ENCODE measurements at places on chromosomes 4 and X.
A peak's percentile ranks its signal among the peaks of the same experiment; 100 is the strongest.

GRCh38 chr4:184094532-184095159 is 123.0 kb downstream of the ENPP6 start:
- no peak for DNase-seq

DNA sequence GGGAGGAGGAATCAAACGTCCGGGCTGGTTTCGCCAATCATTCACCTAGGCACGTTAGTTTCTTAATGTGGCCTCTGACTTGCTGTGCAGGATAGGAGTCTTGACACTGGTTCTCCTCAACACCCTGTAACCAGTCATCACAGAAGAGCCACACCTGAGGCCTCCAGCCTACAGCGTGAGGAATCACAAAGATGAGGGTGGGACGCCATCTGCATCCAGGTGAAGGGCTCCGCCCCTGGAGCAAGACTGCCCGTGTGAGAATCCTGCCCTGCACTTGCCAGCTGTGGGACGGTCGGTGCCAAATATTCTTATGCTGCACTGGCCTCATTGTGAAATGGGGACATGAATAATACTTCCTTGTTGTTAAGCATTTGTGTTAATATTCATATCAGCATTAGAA is 35.7 kb upstream of the TSPAN5 start:
- no peak for DNase-seq

GRCh38 chr4:185399466-185399865 is 2.8 kb downstream of the ANKRD37 start:
- DNase-seq, result peak; percentile 54

GRCh38 chr4:1375761-1376322 is 28.8 kb downstream of the UVSSA start:
- no peak for DNase-seq

DNA sequence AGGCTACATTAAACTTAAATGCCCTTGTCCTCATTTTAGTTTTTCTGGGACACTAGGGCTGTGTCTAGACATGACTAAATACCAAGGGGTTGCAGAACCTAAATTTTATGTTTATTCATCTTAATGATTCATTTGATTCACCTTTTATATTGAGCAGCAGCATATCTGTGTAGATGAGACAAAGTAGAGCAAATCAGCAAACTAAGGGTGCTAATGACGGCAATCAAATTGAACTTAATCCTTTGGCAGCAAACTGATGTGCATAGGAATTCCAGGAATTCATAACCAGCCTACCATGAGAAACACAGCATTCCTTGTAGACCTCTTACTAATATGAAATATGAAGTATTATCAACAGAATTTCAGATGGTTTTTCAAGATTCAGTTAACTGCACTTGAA is 25.1 kb downstream of the EPHA5 start:
- no peak for DNase-seq

GRCh38 chr4:99008051-99008450 is 12.5 kb downstream of the METAP1 start:
- no peak for DNase-seq

DNA sequence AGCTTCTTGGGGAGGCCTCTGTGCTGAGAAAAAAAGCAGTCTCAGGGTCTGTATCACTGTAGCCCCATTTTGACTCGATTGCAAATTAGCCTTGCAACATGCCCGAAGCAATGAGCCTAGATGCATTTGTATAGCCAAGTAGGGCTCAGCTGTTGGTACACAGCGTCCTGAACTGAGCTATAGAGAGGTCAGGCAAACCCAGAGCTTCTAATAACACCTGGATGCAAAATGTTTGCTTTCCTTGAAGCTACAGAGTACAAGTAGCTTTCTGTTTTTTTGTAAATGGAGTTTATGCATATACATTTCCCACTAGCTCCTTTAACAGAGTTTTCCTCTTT is 87.8 kb downstream of the PLAC1 start:
- DNase-seq, result no peak

DNA sequence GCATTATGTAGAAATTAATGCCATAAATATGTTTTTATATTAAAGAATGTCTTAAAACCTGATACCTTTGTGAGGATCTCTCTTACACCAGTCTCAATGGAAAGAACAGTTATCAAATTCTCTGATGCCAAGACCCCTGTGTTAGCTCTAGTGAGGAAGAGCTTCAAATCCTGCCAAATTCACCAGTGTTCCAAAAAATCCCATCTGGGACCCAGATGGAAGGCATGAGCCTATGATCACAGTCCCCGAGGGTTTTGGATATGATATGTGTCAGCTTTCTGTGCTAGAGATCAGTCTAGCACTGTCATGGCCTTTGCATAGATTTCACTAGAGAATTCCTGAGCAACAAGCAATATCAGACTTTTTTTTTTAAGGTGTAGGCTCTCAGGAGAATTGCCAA is 412.1 kb downstream of the UBE2NL start:
- no peak for DNase-seq

DNA sequence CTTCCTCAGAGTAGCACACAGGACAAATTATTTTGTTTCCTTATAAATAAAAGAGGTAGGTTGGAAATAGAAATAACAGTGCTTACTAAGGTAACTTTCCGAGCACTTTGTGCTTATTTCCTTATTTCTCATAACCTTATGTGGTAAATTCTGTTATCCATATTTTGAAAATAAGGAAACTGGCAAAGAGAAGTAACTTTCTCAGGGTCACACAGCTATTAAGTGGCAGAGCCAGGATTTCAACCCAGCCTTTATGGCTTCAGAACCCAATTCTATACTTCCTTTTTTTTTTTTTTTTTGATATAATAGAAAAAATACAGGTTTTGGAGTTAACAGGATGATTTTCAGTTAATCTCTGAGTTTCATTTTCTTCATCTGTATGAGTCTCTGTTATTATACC is 3.3 kb downstream of the UTP3 start:
- DNase-seq, result no peak

- DNase-seq, result no peak
Observed at GRCh38 chr4:22170353-22170752, 221.8 kb upstream of the KCNIP4 start.

DNA sequence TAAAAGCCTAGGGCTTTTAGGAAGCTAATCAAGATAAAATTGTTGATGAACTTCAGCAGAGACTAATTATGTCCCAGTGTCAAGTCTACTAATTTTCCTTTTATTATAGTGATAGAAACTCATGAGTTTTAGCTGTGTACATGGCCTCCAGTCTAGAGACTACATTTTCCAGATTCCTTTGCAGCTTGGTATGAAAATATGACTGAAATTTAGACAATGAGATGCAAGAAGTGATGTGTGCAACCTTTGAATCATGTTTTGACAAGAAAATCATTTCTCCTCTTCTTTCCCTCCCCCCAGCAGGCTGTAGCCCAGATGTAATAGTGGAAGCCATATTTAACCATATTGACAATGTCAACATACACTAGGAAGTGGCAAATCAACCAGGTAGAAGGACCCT is 30.3 kb upstream of the IL13RA2 start:
- DNase-seq, result no peak

DNA sequence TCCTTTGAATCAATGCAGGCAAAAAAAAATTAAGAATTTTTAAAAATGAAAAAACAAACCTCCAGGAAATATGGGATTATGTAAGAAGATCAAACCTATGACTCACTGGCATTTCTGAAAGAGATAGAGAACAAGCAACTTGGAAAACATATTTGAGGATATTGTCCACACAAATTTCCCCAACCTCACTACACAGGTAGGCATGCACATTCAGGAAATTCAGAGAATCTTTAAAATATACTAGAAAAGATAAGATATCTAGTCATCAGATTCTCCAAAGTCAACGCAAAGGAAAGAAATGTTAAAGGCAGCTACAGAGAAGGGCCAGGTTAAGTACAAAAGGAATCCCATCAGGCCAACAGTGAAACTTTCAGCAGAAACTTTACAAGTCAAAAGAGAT is 85.6 kb downstream of the ANTXR2 start:
- no peak for DNase-seq

DNA sequence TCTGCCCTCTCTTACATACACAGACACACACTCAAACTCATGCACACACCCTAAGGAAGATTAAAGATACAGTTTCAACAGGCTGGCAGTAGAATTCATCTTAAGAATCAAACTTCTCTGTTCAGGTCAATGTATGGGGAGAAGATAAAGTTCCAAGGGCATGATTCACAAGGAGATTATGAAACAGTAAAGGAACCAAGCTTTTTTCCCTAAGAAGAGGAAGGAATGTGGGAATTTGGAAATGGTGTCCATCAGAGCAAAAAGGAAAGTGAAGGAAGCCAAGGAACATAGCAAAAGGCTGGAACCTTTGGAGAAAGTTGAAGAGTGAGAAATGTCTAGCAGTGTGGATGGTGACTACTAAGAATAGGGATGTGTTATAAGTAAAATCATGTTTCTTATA is 191.0 kb upstream of the NPY2R start:
- no peak for DNase-seq

GRCh38 chr4:10598829-10599228 is 85.7 kb downstream of the CLNK start:
- DNase-seq, result no peak

GRCh38 chrX:72094894-72095293 is 36.8 kb downstream of the RTL5 start:
- DNase-seq, result no peak

DNA sequence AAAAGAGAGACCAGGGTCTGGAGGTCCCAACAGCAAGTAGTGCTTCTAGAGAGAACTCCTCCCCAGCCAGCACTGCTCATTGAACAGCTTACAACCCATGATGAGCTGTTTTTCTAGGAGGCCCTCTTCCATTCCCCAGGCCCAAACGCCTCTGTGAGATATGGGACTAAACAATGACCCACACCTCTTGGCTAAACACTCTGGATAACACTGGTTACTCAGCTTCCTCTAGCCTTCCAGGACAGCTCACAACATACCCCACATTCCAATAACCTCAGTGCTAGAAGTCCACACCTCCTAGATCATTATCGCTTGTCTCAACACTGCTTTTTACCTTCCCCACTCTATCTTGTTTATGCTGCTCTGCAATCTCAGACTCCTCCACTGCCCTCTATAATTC is 35.4 kb upstream of the PGRMC2 start:
- DNase-seq, result no peak
